Femur (tissue), 1 donor: ENCODE measurements at places on chromosomes 5 and 9.

GRCh38 chr5:71862087-71862486 lies 143.0 kb downstream of the CARTPT start:
- no peak for DNase-seq

DNA sequence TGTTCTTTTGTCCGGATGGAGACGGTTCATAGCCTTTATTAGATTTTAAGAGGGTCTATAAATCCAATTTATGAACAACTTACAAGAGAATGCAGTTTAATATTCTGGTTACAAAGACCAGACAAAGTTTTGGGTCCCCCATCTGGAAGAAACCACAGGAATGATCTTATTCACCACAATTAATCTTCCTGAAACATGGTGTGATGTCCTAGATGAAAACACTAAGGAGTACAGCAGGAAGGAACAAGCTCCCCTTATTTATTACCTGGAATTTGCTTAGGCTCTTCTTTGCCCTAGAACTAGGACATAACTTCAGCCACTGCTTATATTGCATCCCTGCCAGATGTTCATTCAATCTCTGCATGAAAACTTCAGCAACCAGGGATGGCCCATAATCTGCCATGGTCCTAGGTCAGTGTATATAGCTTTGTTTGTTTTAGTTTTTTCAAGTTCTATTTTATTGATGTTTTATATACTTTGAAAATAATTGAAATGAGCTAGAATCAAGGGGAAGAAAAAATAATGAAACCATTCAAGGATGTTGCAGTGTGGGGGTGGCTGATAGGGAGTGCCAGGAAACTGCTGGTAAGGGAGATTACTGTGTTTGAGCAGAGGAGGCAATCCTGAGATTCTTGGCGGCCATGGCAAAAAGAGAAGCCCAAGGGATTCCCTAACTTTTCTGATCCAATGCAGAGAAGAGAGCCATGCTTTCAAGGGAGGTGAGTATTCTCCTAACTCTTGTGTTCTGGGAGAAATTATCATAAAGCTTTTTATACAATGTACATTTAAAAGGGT lies 16.8 kb downstream of the TXNDC8 start:
- DNase-seq = no peak

DNA sequence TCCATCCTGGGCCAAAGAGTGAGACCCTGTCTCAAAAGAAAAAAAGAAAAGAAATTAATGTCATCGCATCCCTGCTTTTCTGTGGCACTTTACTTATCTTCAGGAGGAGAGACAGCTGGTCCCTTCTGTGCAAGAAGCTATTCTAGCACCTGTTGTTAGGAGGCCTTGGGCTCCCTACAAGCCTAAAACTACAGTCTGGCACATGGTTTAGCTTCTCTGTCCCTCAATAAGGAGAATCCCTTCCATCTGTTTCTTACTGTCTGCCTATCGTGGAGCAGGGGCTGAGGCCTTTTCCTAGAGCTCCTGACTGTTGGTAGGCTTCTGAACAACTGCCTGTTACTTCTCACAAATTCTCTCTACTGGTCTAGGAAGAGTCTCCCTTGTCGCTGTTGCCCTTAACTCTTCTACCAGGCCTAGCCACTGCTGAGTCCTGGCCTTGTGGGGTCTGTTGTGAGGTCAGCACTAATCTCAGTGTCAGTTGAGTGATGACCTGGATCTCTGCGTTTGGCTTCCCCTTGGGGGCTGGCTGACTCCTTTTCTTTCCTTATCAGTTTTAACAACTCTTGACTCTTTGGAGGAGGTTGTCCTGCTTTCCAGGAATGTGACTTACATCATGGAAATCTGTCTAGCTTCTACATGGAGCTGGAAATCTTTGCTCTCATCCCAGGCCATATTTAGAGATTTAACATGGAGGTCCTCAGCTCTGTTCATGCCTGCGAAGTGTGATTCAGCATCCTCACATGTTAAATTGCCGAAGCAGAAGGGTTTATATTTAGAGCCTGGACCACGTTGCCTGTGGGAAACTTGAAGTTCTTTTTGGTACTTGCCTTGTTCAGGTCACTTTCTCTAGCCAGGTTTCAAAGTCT lies 5.7 kb upstream of the GARNL3 start:
- DNase-seq = no peak

GRCh38 chr5:6586647-6587042 lies 46.2 kb downstream of the NSUN2 start:
- DNase-seq = no peak

GRCh38 chr5:170571281-170571731 lies 67.5 kb downstream of the KCNIP1 start:
- no peak for DNase-seq

- no peak for DNase-seq
Observed at GRCh38 chr9:107227774-107228173, 55.3 kb upstream of the RAD23B start.

GRCh38 chr9:127520941-127521918 lies 69.9 kb downstream of the LRSAM1 start:
- DNase-seq = peak; percentile 85

GRCh38 chr9:25724424-25724823 lies 46.2 kb upstream of the TUSC1 start:
- no peak for DNase-seq

- no peak for DNase-seq
Observed at GRCh38 chr9:72005451-72005850, 55.0 kb downstream of the C9orf57 start.

DNA sequence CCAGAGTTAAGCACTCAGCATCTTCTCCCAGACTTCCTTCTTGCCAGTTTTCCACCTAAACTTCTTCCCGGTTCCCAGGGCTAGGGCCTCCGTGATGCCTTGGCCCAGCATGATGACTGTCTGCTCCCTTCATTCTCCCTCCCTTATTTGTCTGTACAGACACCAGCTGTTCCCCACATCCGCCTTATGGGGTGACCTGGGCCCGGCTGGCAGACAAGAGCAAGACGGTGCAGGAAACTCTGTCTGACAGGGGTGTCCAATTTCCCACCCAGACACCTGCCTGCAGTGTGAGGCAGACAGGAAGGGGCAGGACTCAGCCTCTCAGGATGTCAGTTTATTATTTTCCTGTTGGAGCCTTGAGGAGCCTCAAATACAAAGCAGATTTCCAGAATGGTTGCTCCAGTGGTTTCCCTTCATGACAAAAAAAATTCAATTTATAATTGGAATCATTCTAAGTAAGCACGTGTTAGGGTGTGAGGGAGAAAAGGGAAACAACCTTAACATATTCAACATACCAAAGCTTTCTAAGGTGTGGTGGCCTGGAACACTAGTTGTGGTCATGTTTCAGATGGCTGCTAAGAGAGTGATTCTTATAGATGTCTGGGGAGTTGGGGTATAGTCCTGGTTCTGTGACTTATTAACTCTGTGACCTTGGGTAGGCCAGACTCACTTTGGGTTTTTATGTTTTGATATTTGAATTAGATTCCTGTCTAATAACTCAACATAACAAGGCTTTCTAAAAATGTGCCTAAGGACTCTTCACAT lies 234.5 kb downstream of the PAPPA start:
- DNase-seq = no peak

DNA sequence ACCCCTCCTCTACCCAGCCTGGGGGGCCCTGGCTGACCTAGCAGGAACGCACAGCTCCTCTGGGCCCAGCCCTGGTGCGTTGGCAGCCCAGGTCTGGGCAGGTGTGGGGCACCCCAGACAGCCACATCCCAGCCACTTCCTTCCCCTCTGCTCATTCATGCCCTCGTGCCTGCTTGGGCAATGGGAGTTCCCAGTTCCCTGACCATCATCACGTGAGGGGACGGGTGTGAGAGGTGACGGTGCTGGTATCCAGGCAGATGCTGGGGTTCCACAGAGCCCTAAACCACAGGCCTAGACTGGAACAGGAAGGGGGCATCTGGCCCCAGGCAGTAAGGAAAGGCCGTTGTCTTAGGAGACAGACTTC lies 8.4 kb downstream of the RALGDS start:
- peak; percentile 74 for DNase-seq

DNA sequence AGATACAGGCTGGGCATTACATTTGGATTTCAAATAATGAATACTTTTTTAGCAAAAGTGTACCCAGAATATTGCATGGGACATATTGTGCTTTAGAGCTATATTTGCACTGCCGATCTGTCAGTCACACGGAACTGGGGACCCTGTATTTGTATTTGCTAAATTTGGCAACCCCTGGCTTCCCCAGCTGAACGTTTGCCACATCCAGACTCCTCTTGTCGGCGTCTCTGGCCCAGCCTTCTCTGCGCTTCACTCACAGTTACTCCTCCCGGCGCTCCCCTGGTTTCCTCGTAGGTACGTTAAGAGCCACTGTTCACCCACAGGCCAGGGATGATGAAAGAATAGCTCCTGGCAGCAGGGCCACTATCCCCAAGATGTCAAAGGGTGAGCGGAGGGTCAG lies 58.7 kb downstream of the NSUN2 start:
- no peak for DNase-seq

DNA sequence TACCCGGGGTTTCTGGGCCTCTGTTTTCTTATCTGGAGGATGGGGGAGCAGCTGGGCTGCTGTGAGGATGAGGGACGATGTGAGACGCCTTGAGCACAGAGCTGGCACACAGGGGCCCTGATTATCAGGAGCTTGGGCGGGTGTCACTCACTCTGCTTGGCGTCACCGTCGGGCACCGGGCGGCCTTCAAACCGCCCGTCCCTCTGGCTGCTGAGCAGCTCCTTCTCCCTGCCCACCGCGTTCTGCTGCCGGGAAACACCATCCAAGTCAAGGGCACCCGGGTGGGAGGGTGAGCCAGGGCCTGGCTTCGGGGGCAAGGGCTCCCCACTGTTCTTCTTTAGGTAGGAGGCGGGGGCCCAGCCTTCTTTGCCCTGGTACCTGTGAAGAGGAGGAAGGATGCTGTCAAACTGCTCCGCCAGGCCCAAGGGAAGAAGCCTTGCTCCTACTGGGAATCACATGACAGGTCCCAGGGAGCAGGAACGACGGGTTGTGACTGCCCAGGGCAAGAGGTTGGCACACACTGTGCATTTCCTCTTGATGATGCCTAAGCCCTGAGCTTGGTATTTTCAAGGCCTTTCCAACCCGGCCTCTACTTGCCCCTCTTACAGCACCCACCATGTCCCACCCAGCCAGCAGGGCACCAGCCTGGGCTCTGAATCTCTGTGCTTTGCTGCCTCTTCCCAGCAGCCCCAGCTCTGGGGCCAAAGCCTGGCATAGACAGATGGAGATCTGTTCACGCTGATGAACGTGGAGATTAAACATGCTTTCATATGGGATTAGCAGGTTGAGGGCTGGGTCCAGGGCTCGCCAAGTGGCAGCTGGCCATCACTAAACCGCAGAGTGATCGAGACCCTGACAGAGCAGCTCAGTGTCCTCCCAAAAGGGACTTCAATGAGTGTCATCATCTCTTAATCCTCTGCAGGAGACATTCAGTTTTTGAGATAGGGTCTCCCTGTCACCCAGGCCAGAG lies 66.9 kb upstream of the UBTD2 start:
- DNase-seq = no peak

DNA sequence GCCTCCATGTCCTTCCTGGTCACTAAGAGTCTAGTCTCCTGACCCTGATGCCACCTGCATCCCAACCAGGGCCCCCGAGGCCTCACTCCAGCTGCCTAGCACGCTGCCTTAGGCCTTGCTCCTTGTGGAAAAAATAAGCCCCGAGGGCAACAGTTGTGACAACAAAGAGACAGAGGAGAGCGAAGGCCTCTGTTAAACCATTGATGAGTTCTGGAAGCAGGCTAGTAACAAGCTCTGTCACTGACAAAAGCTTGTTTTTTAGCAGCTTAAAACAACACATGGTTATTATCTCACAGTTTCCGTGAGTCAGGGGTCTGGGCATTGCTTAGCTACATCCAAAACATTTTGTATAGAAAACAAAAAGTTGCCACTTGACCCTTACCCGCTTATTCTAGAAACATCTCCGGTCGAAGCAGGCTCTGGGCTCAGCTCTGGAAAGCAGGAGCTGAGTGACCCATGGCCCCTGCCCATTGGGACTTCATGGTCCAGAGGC lies 48.2 kb upstream of the TBC1D2 start:
- no peak for DNase-seq

- DNase-seq = no peak
Observed at GRCh38 chr5:141532726-141533125, 43.8 kb downstream of the PCDHGC5 start.

- no peak for DNase-seq
Observed at GRCh38 chr5:5755888-5756287, 333.4 kb downstream of the ICE1 start.

DNA sequence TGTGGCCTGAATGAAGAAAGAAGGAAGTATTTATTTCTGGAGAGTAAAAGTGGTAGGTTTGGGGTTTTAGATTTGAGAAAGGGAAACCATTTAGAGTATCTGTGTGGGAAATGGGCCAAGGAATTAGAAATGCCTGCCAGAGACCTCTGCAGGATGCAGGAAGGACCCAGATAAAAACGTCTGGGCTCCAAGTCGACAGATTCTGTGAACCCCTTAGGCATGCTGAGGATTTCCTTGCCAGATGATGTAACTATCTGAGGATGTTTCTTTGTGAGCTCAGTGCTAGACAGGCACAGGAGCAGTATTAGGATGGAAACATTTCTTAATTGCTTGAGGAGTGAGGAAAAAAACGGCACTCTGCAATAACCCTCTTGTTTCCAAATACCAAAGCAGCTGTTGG lies 251.8 kb upstream of the DMRT1 start:
- DNase-seq = no peak

GRCh38 chr5:1480217-1480616 lies 35.0 kb upstream of the SLC6A3 start:
- DNase-seq = peak; percentile 70

GRCh38 chr9:35844628-35845270 lies 15.7 kb downstream of the TMEM8B start:
- DNase-seq = peak; percentile 76

DNA sequence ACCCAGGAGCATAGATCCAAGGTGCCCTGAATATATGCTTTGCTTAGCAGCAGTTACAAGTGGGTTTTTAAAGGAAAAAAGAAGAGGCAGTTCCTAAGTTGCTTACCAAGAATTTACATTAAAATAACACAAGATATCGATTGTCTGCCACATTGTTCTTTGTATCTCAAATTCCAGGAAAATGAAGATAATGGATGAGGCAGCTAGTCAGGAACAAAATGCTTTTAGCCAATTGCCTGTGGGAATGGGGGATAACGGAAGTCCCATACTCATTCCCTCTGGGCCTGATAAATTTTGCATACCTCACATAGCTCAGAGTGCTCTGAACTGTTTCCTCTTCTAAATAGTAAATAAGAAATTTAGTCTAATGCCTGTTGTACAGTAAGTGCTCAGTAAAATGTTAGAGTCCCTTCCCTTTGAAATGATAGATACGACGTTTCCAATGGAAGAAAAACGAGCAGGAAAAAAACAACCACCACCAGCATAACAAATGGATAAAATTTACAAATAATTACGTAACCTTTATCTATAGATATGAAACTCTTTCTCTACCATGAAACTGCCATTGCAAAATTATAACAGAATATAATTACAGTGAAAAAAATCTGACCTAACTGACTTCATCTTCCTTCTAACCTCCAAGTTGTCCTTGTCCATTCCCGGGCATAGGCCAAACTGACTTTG lies 35.5 kb upstream of the TENT2 start:
- no peak for DNase-seq

- DNase-seq = no peak
Observed at GRCh38 chr9:26950521-26950920, 3.5 kb upstream of the PLAA start.
